Hippocampal formation (tissue), 2 donors: ENCODE measurements at places on chromosomes 4 and X.

GRCh38 chr4:123966990-123967769 is 570.6 kb downstream of the SPRY1 start:
- no peak for DNase-seq

DNA sequence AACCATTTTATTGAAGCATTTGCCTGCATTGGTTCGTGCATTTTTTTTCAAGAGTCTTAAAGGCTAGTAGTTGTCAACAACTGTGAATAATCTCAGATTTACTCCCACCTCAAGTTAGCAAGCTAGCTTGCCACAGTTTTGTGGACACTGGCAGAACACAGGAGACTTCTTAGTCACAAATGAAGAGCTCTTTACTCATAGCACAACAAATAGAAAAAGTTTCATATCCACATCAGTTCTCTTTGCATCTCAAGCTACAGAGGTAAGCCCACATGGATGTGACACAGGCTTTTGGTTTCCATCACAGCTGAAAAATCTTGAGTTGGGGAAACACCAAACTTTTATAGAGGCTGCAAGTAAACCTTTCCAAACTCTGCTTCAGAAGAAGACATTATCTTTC is 2315.7 kb upstream of the TENM3 start:
- no peak for DNase-seq

DNA sequence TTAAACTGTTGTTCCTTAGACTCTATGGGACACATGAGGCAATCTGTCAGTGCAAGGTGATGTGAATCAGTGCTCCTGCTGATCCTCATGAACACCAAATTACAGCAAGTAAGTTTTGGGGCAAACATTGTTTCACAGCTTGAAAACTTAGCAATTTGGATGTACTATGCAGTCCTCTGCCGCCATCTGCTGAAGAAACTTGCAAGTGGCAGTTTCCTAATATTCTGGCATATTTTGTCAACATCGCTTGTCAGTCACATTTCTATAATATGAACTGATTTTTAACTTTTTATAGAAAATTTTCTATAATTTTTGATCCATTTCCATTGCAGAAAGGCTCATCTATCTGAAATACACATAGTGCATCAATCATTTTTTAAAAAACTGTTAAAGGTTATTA is 56.3 kb downstream of the ZAR1 start:
- peak; percentile 35 for DNase-seq

DNA sequence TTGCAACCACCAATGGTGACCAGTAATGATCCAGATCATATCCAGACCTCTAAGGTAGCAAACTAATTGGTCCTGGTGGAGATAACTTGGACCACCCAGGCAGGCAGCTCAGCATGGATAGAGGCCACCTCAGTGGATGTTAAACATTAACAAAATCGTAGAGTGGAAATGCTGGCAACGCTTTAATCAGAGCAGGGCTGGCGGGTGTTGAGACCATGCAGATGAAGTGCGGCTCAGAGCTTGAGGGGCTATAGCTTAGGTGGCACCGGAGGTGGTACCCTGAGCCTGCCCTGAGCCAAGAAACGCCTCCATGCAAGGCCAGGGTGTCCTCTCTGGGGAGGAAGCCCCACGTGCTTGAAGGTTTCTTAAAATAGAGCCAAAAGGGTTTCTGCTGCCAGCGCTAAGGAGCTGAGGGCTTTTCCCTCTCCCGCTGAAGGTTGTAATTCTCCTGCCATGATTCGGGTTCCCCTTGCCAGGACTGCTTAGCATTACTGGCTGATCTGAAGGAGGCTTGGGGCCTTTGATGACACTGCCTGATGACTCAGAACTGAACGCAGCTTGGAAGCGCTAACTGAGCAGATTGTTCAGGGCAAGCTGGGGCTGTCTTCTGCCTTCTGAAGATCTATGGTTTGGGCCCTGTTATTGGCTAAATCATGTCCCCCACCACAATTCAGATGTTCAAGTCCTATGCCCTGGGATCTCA is 177.8 kb upstream of the ATP6AP2 start:
- peak; percentile 6 for DNase-seq

- no peak for DNase-seq
Observed at GRCh38 chrX:98717970-98718369, 1692.1 kb downstream of the PCDH19 start.

- no peak for DNase-seq
Observed at GRCh38 chr4:8320386-8320750, 50.8 kb downstream of the HTRA3 start.

GRCh38 chr4:165208221-165208652 is 876 bp downstream of the KLHL2 start:
- peak; percentile 33 for DNase-seq

GRCh38 chr4:151469970-151470369 is 61.0 kb downstream of the FHIP1A start:
- DNase-seq = no peak
